Germinal center (tissue), 1 donor: ENCODE measurements at places on chromosomes 12 and 14.

- no peak for DNase-seq
These were observed 8.8 kb upstream of the PHC1 start for GRCh38 chr12:8905546-8905945.

DNA sequence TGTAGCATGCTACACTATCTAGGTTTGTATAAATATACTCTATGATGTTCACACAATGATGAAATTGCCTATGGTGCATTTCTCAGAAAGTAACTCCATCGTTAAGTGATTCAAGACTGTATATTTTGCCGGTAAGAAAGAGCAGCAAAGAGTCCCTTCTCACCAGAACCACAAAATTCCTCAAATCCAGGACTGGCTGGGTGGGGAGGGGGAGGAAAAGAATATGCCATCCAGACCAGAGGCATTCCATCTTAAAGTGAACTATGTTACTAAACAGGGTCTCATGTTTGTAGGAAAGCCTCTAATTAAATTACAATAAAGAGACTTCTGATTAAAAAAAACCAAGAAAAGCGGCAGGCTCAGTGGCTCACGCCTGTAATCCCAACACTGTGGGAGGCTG lies 11.5 kb downstream of the UBE2N start:
- DNase-seq: no peak

DNA sequence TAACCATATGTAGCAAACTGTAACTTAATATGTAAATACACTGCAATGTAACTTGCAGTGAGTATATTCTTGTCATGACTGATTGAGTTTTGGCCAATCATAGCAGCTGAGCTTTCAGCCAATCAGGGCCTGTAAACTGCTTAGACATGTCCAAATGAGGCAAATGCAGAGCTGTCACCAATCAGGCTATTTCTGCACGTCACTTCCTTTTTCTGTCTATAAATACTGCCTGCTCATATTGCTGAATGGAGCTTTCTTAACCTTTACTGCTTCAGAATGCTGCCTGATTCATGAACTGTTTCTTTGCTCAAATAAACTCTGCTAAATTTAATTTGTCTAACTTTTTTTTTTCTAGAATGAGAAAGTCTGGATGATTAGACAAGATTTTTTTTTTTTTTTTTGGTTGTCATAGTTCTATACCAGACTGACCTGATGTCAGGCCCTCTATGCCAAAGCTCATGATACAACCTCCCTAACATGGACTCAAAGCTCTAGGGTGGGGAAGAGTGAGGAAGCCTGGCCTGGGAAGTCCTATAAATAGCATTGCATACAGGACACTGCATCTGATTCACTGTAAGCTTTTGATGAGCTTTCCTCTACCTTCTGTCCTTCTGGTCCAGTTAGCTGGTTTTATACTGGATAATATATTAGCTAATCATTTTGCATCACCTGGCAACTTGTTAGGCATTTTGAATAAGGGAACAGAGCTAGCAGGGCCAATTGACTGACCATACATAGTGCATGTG lies 12.0 kb downstream of the MGP start:
- no peak for DNase-seq

DNA sequence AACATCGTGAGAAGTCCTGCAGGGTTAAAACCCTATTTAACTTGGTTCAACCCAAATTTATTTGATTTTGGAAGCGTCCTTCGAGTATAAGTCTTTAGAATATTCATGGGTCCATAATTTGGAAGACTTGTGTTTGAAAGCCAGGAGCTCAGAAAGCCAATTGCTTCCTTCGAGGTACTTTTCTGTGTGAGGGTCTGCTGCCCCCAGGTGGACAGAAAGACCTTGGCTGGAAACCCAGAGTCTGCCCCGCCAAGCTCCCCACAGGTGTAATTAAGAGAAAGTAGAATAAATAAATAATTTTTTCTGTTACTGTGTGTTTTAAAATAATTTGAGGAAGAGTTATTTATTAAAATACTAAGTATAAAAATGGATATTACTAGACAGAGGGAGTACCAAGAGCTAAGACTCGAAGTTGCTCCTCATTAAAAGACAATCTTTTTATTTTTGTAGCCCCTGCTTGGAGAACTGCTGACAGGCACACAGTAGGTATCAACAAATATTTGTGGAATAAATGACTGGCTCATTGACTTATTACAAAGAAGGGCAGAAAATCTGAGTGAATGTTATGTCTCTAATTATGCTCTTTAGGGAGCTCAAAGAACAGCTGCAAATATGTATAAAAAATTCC lies 105.8 kb downstream of the PAH start:
- no peak for DNase-seq

DNA sequence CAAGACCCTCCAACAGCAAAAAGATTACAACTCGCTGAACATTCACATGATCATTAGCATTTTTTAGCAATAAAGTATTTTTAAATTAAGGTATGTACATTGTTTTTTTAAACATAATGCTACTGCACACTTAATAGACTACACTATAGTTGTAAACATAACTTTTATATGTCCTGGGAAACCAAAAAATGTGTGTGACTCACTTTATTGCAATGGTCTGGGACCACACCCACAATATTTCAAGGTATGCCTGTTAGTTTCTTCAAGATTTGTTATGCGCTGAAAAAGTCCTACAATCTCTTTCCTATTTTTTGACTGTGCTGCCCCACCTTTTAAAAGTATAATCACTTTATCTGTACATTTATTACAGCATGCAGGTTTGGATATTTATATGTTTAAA lies 30.4 kb upstream of the PCNX4 start:
- DNase-seq: no peak

- DNase-seq: no peak
These were observed 13.4 kb downstream of the GPRC5D start for GRCh38 chr12:12938541-12938940.

DNA sequence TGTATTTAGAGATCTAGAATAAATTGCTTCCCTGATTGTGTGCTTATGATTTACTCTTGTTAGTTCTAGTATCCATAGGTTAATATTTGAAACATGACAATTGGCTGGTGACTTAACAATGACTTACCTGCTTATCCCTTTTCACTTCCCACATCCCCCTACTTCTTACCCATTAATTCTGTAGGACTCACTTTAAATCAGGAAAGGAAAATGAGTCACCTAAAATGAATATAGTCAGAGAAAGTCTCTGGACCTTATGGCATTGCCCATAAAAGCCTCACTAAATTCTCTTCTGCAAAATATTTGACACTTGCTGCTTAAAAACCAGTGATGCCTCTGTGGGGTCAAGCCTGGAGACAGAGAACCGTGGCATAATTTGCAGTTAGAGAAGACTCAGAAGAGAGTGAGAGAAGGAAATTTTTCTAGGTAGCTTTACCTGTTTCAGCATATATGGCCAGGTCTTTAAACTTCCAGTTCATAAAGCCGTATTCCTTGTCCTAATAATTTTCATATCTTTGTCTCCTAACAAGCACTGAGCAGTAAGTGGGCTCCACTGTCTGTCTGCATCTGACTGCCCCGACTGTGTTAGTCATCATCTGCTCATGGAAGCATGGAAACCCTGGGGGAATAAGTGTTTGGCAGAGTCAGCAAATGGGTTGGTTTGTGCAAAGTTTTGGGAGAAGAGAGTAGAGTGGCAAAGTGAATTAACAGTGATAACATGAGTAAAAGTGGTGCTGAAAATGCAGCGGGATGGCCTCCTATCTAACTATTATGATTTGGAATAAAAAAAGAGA lies 294.4 kb downstream of the AKAP6 start:
- no peak for DNase-seq

- no peak for DNase-seq
These were observed 5.5 kb downstream of the CNTN1 start for GRCh38 chr12:40697566-40698259.

- no peak for DNase-seq
These were observed 96.4 kb downstream of the SYNE3 start for GRCh38 chr14:95420060-95420459.

- no peak for DNase-seq
These were observed 13.9 kb upstream of the CLEC4E start for GRCh38 chr12:8554451-8555195.

GRCh38 chr12:131189781-131190180 lies 236.1 kb downstream of the ADGRD1 start:
- DNase-seq: no peak

DNA sequence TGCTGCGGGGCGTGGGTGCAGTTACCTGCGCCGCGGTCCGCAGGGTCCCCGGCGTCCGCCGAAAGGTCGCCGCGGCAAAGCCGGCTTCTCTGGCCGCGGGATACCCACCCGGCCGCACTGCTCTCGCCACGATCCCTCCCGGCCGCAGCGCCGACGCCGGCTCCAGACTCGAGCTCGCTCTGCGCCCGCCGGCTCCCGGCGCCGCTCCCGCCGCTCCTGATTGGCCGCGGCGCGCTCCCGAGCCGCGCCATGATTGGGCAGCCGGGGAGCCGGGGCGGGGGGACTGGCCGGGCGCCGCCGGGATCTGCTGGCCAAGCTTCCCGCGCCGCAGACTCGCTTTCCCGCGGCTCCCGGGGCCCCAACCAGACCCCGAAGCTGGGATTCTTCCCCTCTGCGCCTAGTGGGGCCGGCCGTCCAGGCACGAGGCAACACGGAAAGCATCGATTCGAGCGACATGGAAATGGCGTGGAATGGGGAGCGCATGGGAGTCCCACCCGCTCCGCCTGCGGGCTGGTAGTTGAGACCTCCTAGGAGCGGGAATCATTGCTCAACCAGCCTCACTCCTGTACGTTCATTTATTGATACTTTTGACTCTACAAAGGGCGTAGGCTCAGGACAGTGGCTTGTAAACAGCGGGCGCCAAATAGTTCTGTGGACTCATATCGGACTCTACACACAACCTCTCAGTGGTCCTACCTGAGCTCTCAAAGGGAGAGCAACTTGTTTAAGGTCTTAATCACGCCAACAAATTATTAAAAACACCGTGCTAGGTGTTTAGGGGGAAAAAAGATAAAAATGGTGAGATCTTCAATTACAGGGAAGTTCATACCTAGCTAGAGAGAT lies 36.4 kb upstream of the STON2 start:
- peak; percentile 76 for DNase-seq

- DNase-seq: peak; percentile 52
These were observed at the start of gene KCNK13 for GRCh38 chr14:90061685-90062126. Gene KCNK13 (plus strand): TSS chr14:90061994. CDS start chr14:90062206, 212 bp downstream.

- no peak for DNase-seq
These were observed 54.2 kb upstream of the CERS5 start for GRCh38 chr12:50221228-50222008.

- no peak for DNase-seq
These were observed 47.5 kb downstream of the ZNF664 start for GRCh38 chr12:124020514-124020949.

- DNase-seq: peak; percentile 2
These were observed 404.4 kb downstream of the FLRT2 start for GRCh38 chr14:85934123-85934885.

DNA sequence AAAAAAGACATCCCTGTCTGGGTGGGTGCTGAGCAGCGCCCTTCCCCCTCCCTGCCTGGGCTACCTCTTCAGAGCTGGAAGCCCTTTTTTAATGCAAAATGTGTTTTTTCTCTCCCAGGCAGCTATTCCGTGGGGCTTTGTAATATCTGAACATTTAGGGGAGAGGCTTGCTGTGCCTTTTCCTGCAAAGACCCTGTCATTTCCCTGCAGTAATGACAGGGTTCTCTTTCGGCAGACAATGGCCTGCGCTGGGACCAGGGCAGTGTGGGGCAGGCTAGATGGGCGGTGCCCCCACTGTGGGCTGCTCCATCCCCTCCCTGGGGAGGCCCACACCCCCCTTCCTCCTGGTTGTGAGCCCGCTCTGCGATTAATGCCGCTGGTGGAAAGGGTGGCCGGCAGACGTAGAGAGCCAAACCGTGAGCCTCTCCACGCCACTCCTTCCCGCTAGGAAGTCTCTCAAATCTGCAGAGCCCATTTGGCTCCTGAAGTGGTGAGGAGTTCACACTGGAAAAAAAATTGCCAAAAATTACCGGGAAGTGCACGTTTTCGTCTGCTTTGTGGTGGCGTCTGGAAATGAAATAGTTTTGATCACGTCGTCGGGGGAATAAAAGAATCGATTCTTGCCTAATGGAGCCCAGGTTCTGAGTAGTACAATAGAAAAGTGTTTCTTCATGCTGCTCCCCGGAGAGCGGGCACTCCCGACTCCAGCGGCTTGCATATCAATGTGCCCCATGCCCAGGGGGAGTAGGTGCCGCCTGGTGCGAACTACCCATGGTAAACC lies 31.5 kb downstream of the KIF26A start:
- no peak for DNase-seq

- DNase-seq: no peak
These were observed 80.3 kb downstream of the PAPOLA start for GRCh38 chr14:96582411-96582961.

GRCh38 chr12:30111719-30112118 lies 328.0 kb upstream of the TMTC1 start:
- DNase-seq: no peak

DNA sequence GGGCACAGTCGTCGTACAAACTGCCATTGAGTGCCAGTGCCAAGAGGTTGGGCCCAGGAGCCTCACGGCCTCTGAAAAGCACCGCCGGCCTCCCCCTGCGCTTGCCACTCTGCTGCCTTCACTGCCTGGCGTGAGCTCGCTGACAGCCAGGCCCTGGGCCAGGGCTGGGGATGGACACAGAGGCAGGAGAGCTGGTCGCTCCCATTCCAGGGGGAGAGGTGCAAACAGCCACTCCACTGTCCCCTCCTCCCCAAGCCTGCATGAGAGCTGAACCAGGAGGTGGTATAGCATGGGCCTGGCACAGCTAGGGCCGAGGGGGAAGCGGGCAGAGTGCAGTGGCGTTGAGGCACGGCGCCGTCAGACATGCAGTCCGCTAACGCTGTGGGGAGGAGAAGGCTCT lies 4.6 kb downstream of the ADSS1 start:
- no peak for DNase-seq

- no peak for DNase-seq
These were observed 88.8 kb upstream of the PLEKHG7 start for GRCh38 chr12:92614001-92614400.

- DNase-seq: no peak
These were observed 10.0 kb downstream of the NUAK1 start for GRCh38 chr12:106128585-106129328.

DNA sequence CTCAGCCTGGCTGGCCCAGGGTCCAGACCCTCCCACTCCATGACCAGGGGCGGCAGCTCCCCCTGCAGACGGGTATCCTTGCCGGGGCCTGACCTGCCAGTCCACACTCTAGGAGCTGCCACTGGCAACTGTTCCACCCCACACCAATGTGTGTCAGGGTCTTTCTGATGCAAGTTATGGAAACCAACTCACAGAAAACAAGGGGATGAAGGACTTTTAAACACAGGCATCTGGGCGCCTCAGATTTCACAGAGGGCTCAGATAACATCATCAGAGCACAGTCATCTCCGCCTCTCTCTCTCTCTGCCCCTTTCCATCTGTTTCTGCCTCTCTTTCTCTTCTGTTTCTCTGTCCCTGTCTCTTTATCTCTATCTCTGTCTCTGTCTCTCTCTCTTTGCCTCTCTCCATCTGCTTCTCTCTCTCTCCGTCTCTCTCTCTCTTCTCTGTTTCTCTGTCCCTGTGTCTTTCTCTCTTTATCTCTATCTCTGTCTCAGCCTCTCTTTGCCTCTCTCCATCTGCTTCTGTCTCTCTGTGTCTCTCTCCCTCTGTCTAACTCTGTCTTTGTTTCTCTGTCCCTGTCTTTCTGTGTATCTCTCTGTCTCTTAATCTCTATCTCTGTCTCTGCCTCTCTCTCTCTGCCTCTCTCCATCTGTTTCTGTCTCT lies 67.4 kb upstream of the FBRSL1 start:
- no peak for DNase-seq

GRCh38 chr14:94946244-94946643 lies 176.3 kb upstream of the GSC start:
- DNase-seq: no peak
